Activated T-helper 1 cell treated with anti-CD3 and anti-CD28 coated beads, Interleukin-2, amount 50 U/mL, for 16 hours (primary cell): ENCODE measurements at places on chromosomes 6 and 20.

GRCh38 chr6:134173366-134173725 is 120.9 kb upstream of the SLC2A12 start:
- no peak for DNase-seq

DNA sequence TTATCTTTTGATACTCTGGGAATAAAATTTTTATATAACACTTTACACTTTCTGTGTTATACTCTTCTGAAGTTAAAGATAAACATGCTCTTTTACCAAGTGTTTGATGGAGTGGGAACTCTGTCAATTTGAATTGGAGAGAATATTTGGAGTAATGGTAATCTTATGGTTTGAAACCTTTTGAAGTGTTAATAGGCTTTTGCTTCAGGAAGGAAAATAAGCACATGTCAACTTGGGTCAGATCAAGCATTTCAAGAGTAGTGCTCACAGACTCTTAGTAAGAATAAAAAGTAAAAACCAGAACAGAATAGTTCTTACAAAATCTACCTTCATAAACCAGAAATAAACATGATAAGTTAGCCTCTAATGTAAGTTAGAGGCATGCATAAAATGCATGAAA is 24.4 kb upstream of the IRAK1BP1 start:
- DNase-seq = no peak

GRCh38 chr6:87241304-87241703 is 81.1 kb upstream of the SMIM8 start:
- no peak for DNase-seq

- DNase-seq = no peak
Observed at GRCh38 chr6:121680058-121680457, 244.6 kb downstream of the GJA1 start.

GRCh38 chr6:135837735-135838449 is 13.6 kb upstream of the PDE7B start:
- no peak for DNase-seq

- no peak for DNase-seq
Observed at GRCh38 chr20:53146201-53146891, 174.2 kb downstream of the TSHZ2 start.

- no peak for DNase-seq
Observed at GRCh38 chr20:62754122-62754990, 41.9 kb upstream of the MRGBP start.

GRCh38 chr6:119887666-119888065 is 538.1 kb upstream of the MAN1A1 start:
- no peak for DNase-seq

- no peak for DNase-seq
Observed at GRCh38 chr6:137731960-137732616, 135.0 kb upstream of the TNFAIP3 start.

GRCh38 chr6:28864326-28864923 is 59.4 kb downstream of the TRIM27 start:
- no peak for DNase-seq

GRCh38 chr20:52761867-52762266 is 210.3 kb upstream of the TSHZ2 start:
- DNase-seq = no peak

DNA sequence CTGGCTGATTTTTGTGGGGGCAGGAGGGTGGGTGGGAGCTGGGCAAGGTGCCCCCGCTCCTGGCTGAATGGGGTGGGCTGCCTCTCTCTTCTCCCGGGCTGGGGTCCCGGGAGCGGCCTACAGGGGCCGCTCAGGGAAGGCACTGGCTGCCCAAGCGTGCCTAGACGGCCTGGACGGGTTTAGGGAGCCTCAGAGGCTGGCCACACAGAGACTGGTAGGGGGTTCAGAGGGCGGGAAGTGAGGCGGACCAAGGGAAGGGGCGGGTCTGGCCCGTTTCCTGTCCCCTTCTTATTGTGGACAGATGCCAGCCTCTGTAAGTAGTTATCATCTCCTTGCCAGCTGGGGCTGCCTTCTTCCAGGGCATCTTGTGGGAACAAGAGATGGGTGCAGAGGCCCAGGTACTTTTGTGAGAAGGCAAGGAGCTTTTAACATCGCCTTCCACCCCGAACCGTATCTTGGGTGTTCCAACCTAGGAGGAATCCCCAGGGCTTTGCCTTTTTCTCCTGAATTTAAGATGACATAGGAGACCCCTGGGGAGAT is 437 bp downstream of the CD40 start:
- no peak for DNase-seq

GRCh38 chr6:108156938-108157233 is 8.9 kb upstream of the NR2E1 start:
- DNase-seq = no peak

- peak; percentile 9 for DNase-seq
Observed at GRCh38 chr6:2245877-2246863, 765 bp upstream of the GMDS start.

- no peak for DNase-seq
Observed at GRCh38 chr6:137489046-137490005, 4.9 kb downstream of the OLIG3 start.

DNA sequence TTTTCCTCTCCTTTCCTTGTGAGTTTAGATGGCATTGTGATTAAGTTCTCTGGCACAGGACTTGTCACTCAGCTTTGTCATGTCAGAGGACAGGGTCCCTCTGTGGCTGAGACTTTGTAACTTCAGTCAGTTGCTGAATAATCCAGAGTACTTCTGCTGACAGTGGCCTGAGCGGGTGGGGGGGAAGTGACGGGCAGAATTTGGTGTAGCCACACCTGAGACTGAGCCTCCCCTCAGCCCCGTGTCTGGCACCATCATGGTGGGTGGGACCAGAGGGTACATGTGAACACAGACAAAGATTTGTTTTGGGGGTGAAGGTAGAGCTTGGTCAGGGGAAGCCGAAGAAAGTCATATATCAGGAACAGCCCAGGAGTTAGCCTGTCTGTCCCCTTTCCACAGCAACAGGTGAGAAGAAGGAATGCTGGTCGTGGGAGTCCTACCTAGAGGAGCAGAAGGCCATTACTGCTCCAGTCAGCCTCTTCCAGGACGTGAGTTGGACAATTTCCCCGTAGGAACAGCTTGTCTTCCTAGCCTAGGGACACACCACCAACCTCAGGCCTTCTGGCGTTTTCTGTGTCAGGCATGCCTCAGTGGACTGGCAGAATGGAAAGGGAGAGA is 20.9 kb downstream of the L3MBTL1 start:
- no peak for DNase-seq

DNA sequence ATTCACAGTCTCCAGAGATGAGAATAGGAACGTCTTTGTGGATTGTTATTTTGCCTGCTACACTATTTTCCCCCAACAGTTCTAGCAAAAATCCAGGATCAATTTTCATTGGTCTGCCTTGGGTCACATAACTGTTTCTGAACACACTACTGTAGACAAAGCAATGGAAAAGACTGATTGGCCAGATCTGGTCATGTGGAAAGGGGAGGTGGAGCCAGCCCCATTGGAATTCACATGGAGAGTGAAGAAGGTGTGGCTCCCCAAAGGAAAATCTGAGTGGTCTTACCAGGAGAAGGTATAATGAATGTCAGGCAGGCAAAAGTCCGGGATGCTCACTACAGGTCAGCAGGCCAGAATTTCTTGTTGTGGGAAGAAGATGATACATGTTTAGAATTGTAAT is 9.5 kb upstream of the TP53RK start:
- DNase-seq = no peak
